ENCODE measurements at places on chromosomes 12 and 14.
A peak's percentile ranks its signal among the peaks of the same experiment; 100 is the strongest.

GRCh38 chr12:104285740-104286515, 17.6 kb upstream of the EID3 start:
- DNase-seq = no peak

DNA sequence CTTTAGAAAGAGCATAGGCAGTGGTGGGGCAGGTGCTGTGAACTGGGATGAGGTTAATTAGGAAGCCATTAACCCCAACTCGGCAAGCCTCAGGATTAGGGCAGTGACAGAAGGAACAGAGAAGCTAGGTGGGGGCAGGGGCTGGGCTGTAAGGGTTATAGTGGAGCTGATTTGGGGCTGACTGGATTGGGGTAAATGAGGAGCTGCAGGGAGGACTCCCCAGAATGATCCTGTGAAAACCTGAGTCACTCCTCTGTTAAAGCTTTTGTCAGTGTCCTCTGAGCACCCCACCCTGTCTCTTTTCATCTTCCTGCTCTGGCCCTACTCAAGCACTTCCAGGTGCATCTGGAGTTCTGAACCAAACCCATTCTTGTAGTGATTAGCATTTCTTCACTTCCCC, 4.4 kb downstream of the KLC1 start:
- no peak for DNase-seq

- no peak for DNase-seq
These were observed 27.5 kb upstream of the JPH4 start for GRCh38 chr14:23605931-23606585.

DNA sequence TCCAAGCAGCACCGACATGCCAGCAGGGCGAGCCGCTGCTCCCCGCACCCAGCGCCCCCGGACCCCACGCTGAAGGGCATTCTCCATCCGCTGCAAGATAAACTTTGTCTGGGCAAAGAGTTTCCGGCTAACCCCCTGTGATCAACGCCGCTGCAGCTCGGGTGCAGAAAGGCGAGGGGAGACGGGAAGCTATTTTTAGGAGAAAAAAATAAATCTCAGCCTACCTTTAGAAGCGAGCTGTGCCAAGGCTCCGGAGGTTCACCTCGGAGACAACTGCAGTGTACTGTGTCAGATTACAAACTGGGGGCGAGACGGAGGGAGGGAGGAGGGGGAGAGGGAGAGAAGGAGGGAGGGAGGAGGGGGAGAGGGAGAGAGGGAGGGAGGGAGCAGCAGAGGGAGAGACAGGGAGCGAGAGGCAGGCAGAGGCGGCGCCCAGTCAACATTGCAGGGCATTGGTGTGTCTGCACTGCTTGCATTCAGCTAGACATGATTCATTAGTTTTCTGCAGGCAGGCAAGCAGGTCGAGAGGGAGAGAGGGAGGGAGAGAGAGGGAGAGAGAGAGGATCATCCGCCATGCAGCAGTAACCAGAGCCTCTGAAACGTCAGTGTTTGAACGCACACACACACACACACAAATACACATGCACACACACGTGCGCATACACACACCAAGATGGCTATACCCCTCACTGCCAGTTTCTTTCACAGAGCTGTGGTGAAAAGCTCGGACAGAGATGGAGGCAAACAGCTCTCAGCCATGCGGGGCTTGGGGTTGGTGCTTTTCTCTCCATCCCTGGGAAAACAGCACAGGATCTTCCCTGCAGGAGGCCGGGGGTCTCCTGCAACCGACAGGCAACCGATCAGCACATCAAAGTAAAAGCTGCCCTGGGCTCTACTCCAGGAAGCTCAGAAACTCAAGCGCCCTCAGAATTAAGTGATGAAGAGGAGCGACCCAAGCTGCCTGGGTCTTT, at the start of gene RIMBP2:
Gene RIMBP2 (minus strand): TSS at position 302 of the 971 bp plus-strand sequence. CDS start 237,286 bp downstream, outside the sequence.
- DNase-seq = peak; percentile 71

DNA sequence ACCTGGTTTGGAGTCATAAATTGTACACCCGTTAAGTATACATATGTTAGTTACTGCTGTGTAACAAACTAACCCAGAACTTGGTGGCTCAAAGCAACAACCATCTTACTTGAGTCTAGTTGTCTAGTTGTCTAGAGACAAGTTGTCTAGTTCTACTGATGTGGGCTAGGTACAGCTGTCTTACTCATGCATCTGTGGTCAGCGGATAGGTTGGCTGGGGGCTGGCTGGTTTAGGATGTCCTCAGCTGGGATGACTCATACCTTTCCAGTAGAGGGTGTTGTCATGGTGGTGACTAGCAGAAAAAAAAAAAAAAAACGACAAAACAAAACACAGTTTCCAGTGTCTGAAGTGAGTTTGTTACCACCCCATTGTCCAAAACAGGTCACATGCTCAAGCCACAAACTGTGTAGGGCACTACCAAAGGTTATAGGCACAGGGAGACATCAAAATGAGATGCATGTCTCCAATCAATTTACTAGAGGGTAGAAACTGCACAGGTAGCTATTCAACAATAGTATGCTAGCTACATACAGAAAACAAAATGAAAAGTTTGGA, 680.3 kb downstream of the MED13L start:
- DNase-seq = no peak

DNA sequence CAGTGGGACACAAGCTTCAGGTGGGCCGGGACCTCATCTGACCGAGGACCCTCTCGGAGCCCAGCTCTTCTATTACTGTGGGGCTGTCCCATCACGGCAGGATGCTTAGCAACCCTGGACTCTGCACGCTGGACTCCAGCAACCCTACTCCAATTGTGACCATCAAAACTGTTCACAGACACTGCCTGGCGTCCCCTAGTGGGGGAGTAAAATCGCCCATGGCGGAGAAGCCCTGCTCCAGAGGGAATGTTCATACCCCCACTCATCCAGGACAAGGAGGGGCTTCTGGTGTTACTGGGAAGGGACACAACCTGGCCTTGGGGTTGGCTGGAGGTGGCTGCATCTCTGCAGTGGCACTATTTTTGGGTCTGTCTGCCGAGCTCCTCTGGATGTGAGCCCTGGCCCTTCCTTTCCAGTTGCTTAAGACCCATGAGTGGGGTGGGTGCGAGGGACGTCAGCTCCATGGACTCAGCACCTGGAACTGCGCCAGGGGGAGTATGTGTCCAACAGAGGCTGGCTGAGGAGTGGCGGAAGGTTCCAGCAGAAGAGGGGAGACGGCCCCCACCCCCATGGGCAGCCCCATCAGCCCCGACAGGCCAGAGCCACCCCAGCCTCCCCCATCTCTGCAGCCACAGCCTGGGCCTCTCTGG, 103.8 kb downstream of the RFLNA start:
- no peak for DNase-seq

GRCh38 chr12:6302621-6303020, 7.9 kb upstream of the PLEKHG6 start:
- DNase-seq = no peak

- DNase-seq = no peak
These were observed 578.5 kb downstream of the ALG10 start for GRCh38 chr12:34600592-34601462.

- DNase-seq = no peak
These were observed 15.3 kb downstream of the MSRB3 start for GRCh38 chr12:65293735-65294134.

GRCh38 chr14:24935796-24936195, 114.2 kb downstream of the STXBP6 start:
- no peak for DNase-seq

DNA sequence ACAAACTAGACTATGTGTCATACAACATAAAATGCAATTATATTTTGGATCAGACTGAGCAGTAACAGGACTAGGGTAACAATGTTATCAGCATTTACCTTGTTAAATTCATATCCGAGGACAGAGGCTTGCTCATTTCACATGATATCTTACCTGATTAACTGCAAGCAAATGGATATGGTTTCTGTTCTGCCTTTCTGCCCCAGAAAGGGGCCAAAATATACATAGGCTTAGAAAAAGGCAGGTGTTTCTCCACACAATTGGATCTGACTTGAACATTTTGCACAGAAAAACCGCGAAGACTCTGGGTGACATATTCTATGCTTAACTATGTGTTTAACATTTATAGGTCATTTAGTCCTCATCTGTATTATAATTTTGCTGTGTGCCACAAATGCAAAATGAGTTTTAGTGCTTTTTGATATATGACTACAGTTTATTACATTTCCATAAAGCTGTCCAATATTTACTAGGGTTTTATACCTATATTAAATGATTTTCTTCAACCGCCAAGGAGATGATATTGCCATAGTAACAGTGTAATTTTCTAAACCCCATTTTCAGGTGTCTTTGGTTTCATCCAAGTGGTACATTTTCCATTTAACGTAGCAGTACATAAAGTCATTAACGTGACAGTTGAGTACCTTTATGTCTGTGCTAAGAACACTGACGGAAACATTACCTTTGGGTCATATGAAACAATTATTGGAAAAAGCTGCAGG, 249.3 kb upstream of the KRR1 start:
- DNase-seq = no peak

- no peak for DNase-seq
These were observed 211.5 kb upstream of the CPNE8 start for GRCh38 chr12:39116861-39117260.

GRCh38 chr14:88289996-88290395, 33.1 kb downstream of the KCNK10 start:
- no peak for DNase-seq

DNA sequence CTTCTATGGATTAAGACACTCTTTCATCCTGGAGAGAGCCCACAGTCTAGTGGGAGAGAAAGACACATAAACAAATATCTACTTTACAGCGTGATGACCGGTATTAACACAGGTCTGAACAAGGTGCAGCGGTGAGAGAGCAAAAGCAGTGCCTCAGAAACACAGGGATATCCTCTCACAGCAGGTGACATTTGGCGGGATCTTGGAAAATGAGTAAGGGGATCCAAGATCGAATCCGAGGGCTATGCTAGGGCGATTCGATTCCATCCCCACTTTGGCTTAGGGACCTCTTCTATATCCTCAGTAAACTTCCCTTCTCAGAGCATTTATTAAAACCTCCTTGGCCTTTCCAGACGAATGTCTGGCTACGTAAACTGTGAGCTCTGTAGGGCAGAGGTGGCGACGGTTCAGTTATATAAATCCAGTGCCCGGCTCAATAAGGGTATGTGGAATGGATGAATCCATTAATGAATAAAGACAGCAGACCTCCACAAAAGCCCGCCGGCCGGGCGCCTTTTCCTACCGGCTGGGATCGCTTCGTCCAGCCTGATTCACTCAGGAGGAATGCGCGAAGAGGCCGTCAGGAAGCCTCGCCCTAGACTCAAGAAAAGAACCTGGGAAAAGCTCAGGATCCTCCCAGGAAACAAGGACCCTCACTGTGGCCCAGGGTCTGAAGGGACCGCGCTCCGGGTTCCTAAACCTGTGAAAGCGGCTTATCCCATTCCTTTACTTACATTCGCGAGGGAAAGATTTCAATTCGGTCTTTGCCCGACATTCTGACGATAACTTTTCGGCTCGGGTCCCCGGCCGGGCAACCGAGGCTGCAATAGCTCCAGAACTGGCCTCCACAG, 455 bp downstream of the ATP6V1D start:
- DNase-seq = no peak

DNA sequence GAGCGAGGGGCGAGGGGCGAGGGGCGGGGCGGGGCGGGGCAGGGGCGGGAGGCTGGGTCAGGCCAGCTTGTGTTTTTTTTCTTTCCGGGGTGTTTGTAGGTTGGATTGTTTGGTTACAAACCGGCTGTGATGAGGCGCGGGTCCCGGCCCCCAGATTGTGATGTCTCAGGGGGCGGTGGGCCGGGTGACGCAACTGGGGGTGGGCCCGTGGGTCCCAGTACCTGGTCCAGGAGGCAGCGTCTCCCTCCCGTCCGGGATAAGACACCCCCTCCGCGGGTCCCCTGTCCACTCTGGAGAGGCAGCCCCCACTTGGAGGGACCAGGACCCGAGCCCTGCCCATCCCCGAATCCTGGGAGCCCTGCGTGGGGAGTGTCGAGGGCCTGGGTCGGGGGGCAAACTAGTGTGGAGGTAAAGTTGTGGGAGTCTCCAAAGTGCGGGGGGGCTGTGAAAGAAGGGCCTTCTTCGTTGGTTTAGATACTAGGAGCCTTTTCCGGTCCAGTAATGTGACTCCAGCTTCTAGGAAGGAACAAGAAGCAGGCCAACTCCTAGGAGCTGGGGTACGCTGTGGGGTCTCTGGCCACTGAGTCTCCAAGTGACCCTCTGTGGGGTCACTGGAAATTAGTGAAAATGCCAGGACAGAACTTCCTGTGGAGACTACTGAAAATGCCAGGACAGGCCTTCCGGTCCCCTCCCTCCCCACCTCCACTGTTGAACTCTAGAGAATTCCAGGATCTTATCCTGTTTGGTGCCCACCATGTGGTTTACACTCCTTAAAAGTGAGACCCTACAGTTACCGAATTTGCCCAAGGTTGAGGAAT, 579 bp upstream of the CLMN start:
- no peak for DNase-seq

GRCh38 chr12:98172304-98172703, 343.1 kb upstream of the TMPO start:
- DNase-seq = no peak

GRCh38 chr14:68217791-68218340, 398.3 kb downstream of the RAD51B start:
- no peak for DNase-seq

- no peak for DNase-seq
These were observed 371.0 kb downstream of the FUT8 start for GRCh38 chr14:65783576-65783975.

DNA sequence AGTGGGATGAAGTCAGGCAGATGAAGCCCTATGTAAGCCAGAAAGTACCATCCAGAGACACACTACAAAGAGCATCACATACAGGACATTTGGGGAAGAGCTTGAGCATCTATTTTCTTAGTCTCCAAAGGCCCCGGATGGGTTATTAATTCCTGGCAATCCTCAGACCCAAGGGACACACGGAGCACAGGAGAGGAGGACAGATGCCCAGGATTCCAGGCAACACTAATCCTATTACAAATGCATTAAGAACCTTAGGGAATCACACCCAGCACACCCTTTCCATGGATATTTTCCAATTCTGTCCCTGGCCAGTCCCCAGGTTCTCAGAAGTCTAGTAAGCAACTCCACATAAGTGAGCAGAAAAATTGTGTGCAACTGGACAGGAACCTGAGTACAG, 65.9 kb downstream of the CMKLR1 start:
- DNase-seq = no peak

GRCh38 chr12:44002607-44003006, 166.7 kb downstream of the TMEM117 start:
- DNase-seq = no peak

DNA sequence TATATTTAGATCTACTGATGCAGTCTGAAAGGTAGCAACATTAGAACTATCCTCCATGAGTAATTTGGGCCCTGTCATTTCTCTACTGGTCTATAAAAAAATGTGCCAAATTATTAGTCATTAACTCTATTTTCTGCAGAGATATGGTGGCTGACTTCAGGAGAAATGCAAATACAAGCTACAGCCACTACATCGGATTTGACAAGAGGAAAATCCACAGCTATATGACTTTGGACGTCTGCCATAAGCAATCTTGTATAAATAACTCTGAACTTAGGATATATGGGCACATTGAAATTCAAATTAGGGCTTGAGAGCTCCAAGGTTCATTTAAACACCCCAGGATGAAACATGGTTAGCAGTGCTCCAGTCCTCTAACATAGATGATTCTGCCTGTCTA, 983.0 kb upstream of the LRFN5 start:
- DNase-seq = no peak

GRCh38 chr12:124213666-124214347, 81.1 kb upstream of the RFLNA start:
- no peak for DNase-seq

GRCh38 chr12:99985631-99986030, 895 bp upstream of the ANKS1B start:
- no peak for DNase-seq

- DNase-seq = no peak
These were observed 308.2 kb downstream of the ACSS3 start for GRCh38 chr12:81386101-81386500.

All from NT2/D1 (cell line).